CD4-positive, alpha-beta memory T cell (primary cell): ENCODE measurements at places on chromosomes 5 and 9.

GRCh38 chr9:73270967-73271721 is 119.5 kb downstream of the ANXA1 start:
- no peak for DNase-seq

GRCh38 chr9:117860849-117861248 is 156.6 kb downstream of the TLR4 start:
- no peak for DNase-seq

DNA sequence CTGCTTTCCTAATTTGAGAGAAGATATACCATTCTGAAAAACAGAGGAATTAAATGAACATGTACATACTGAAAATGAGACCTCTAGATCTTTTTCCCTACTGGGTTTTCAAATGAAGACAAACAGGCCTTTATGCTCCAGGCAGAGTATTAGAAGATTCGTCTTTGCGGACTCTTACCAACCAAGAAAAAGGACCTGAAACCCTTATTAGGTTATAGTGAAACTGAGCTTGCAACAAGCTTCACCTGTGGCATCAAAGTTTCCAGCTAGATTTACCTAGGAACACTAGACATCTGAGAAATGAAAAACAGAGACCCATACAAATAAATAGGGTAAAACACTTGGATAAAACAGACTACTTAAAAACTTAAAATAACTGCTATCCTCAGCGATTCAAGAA is 46.3 kb downstream of the SMIM15 start:
- DNase-seq: no peak

DNA sequence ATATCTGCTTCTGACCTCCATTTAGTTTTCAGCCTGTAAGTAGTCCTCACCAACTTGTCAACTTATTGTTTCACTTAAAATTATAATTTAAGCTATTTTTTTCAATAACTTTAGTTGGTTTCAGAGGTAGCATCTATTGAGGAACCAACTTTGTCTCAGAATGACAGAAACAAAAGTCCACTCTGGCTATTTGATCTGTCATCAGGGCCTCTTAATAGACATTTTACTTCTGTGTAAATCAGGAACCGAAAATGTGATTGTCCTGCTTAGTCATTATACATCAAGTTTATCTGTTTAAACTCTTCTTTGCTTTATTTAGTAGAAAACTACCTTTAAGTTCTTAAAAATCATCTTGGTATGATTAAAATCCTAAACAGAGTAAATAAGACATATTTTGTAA is 820.8 kb upstream of the EDIL3 start:
- no peak for DNase-seq

DNA sequence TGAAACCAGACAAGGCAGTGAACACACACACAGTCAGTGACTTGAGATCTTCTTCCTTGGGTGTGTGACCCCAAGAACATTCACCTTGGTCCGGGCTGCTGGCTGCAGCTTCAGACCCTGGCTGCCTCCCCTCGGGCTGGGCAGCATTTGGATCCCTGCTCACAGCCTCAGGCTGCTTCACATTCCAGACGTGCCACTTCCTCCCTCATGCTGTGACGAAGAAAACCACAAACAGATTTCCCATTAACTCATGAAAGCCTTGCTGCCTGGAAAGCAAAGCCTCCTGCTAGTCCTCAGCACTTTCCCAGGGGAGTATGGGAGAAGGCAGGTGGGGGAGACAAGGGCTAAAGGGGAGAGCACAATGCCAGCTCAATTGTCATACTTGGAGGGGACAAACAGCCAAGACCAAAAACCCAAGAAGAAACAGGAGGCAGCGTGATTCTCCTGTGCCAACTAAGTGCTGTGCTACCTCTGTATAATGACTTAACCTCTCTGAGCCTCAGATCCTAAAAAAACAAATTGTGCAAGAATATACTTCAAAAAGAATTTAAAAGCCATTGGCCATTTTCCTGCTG is 594.6 kb upstream of the BRINP1 start:
- DNase-seq: no peak

DNA sequence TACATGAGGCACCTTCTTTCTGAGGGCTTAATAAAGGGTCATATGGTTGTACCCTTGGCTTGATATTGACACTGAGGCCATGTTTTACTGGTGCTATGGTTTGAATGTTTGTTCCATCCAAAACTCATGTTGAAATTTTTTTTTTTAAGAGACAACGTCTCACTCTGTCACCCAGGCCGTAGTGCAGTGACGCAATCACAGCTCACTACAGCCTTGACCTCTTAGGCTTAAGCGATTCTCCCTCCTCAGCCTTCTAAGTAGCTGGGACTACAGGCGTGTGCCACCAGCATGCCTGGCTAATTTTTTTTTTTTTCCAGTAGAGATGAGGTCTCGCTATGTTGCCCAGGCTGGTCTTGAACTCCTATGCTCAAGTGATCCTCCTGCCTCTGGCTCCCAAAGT is 20.9 kb downstream of the FAM151B start:
- no peak for DNase-seq

DNA sequence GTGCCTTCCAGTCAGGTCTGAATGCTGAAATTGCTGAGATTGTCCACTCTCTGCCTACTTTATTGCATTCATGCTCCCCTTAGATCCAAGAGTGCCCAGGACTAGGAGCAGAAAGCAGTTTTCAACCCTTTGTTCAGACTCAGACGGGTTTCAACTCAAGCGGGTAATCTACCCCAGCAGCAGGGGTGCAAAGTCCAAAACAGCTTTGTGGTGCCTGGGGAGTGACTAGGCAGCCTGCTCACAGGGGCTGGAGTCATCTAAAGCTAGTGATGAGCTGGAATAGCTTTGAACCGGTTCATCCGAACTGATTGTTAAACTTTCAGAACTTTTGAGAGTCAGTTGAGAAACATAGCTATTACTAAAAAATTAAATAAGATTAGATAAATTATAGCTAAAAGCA is 71.0 kb upstream of the IQGAP2 start:
- no peak for DNase-seq

GRCh38 chr9:111362526-111362925 is 32.5 kb upstream of the OR2K2 start:
- DNase-seq: no peak

GRCh38 chr5:167814828-167815227 is 476.6 kb upstream of the WWC1 start:
- no peak for DNase-seq

DNA sequence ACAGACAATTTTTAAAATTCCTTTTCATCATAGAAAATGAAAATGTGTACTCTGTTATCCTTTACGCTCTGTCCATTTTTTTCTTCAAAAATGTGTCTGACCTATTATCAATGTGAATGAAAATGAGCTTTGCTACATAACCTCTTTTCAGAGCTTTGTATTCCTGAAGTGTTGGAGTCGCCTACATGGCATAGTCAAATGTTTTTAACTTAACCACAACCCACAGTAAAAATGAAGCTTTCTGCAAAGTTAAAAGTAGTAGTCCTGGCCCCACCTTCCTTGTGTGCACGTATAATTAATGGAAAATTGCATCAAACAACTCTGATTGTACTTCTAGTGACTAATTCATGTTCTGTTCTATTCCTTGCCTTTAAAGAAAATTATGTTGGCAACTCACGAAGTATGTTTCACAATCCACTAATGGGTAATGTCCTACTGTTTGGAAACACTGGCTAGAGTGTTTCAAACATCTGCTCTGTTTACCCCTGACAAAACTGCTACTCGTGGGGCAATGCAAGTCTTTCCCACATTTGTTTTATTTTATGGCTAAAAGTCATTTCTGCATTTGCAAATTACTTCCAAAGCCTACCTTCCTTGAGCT is 18.6 kb upstream of the PSAT1 start:
- DNase-seq: no peak

DNA sequence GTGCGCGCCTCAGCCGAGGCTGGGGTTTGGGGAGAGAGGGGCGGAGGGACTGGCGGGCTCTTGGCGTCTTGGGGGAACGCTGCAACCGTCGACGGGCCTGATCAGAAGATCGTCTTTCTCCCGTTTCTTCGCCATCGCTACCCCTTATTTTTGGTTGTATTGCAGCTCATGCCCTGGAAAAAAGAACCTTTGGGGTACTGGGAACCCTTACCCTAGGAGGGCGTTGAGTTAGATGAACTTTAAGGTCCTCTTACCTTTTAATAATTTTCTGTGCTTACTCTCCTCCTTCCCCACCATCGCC is 719 bp downstream of the PAIP2 start:
- no peak for DNase-seq

- DNase-seq: no peak
Observed at GRCh38 chr5:103450333-103451061, 112.1 kb downstream of the NUDT12 start.

- DNase-seq: peak; percentile 44
Observed at GRCh38 chr5:59132131-59132530, 549.3 kb downstream of the RAB3C start.

GRCh38 chr9:34797367-34797766 is 87.4 kb upstream of the CCL21 start:
- no peak for DNase-seq

GRCh38 chr5:134595458-134595838 is 37.2 kb downstream of the SAR1B start:
- DNase-seq: no peak

GRCh38 chr5:67147760-67148159 is 48.8 kb downstream of the CD180 start:
- no peak for DNase-seq

GRCh38 chr5:56302027-56302426 is 68.9 kb upstream of the ANKRD55 start:
- no peak for DNase-seq

DNA sequence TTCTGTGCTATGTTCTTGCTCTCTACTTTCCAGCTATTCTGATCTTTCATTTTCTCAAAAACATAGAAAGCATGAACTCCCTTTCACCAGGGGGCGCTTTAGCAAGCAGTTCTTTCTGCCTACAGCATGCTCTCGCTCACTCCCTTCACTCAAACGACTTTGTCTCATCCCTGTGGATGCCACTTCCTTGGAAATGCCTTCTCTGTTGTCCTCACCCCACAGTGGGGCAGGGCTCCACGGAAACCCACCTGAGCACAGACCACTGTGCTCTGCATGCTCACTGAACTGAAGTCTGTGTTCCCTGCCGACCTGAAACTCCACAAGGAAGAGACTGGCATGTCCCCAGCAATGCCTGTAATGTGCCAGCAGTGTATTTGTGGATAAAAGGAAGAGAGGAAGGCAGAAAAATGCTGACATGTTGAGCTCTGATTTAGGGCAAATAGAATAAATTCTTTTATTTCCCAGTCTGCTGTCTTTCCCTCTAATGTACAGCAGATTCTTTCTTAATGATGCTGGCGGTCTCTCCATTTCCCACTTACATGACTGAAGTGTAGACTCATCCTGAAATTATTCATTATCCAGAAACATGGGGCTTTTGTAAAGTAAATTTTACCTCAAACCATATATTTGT is 4.9 kb upstream of the ROR2 start:
- no peak for DNase-seq

- no peak for DNase-seq
Observed at GRCh38 chr9:35333551-35333950, 156.4 kb upstream of the RUSC2 start.

DNA sequence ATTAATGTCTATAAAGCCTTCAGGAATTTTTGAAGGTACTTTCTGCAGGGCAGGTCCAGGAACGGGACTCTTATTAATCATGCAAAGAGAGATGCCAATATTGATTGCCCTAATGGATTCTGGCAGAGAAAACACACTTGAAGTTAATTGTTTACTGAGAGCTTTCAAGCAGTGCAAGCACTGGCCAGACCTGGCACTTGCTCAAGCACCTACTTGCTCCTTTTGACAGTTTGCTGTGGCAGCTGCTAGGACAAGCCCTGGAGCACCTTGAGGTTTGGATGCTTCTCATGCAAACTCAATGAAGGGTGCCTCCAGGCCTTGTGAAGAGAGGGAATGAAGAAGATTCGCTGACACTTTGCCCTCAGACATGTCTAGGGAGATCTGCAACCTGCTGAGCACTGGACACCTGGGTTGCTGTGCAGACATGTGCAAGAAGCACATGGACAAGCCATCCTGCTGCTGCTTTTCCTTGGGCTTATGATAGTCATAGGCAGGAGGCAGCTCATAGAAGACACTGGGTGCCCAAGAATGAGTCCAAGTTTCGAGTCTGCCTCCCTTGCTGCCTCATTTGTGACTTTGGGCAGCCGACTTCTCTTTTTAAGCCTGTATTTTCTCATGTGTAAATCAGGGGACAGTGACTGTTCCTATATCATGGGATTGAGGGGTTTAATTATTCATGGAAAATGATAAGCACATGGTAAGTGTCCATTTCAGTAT is 88.8 kb upstream of the EQTN start:
- DNase-seq: no peak

GRCh38 chr5:125348221-125348692 is 601.8 kb upstream of the ZNF608 start:
- DNase-seq: no peak

GRCh38 chr9:91489361-91489899 is 65.8 kb upstream of the NFIL3 start:
- no peak for DNase-seq

GRCh38 chr9:133787754-133788025 is 49.5 kb upstream of the SARDH start:
- no peak for DNase-seq

DNA sequence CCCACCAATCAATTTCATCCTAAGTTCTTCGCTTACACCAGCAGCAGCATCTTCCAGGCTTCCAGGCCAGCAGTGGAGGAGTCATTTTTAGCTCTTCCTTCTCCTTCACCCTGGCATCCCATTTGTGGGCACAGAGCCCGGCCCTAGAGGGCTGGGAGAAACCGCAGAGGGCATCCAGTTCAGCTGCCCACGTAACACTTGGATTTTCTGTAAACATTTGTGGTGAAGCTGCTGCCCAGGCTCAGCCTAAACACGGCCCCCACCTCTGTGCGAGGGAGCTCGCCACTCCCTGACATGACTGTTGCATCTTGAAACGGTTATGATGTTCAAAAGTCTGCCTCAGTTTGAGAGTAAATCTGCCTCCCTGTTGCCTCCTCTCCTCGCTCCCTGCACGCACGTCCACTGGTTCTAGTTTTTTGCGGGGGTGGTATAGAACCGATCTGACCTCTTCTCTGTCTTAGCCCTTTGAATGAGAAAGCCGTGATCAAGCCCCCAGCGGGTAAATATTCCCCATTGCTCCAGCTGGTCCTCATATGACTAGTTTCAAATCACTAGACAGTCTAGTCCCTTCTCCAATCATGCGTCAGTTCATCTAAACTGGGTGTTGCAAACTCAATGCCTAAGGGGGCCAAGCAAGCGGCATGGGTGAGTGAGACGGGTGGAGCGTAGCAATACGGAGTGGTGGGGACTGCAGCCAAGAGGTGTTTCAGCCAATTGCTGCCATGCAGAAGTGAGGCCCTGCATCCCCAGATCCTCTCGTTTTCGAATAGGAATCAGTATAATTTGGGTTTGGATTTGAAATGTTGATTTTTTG is 34.9 kb upstream of the N4BP3 start:
- DNase-seq: no peak

GRCh38 chr9:16421532-16421931 is 448.9 kb downstream of the BNC2 start:
- DNase-seq: no peak

- DNase-seq: peak; percentile 60
Observed at GRCh38 chr5:177300236-177300880, 3.2 kb downstream of the RAB24 start.

- DNase-seq: no peak
Observed at GRCh38 chr9:136426787-136427186, 12.9 kb downstream of the INPP5E start.

DNA sequence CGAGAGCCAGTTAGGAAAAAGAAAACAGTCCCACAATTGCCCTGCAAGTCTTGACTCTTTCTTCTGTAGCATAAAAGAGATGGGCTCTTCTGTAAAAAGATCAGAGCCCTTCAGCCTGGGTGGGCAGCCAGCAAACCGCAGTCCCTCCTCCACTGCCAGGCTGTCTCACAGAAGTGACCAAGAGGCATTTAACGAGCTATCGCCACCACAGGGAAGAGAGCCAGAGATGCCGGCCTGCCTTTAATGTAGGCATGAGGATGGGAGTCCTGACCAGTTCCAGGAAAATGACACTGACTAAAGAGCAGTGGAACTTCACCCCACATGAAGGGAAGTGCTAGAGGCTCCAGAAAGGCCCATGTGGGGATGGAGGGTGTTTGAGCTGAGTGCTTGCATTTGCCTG is 264.6 kb downstream of the NDUFS4 start:
- no peak for DNase-seq
